Lower leg skin (tissue), 4 donors: ENCODE measurements at places on chromosomes 1 and 21. TPM values are rescaled to one million over a fixed set of nuclear protein-coding genes. Genes with fewer than 3 reads are reported as not detected.

The CNIH3 gene
- 1.9 TPM for total RNA-seq

The TACSTD2 gene
- total RNA-seq: 933 TPM

The CNR2 gene
- not detected for total RNA-seq

The PODN gene
- 12.4 TPM for total RNA-seq

The AIRE gene
- 0.19 TPM for total RNA-seq

DNA sequence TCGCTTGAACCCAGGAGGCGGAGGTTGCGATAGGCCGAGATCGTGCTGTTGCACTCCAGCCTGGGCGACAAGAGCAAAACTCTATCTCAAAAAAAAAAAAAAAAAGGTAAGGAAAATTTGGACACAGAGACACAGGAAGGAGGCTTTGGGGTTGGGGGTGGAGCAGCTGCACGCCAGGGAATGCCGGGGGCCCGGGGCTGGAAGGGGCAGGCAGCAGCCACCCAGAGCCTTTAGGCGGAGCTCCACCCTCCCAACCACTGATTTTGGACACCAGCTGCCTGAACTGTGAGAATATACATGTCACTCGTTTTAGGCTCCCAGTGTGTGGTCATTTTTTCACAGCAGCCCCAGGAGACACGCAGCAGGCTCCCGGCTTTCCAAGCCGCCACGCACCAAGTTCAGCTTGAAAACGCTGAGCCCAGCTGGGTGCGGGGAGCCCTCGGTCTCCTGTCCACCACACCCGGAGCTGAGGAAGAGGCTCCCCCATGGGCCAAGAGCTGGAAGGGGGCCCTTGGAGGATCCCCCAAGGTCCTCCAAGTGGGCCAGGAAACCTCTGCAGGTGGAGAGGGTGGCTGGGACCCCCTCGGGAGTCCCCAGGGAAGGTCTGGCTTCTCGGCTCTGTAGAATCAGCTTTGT, 5.9 kb upstream of the FAAP20 start:
- no peak for DNase-seq

- no peak for DNase-seq
Observed at GRCh38 chr1:178397678-178398077, 99.1 kb downstream of the CLEC20A start.
